ENCODE measurements at places on chromosomes 12 and 14.

GRCh38 chr14:55446833-55447232 lies 6.4 kb upstream of the TBPL2 start:
- no peak for DNase-seq

- no peak for DNase-seq
Measured at GRCh38 chr12:131028587-131029338, 75.1 kb downstream of the ADGRD1 start.

DNA sequence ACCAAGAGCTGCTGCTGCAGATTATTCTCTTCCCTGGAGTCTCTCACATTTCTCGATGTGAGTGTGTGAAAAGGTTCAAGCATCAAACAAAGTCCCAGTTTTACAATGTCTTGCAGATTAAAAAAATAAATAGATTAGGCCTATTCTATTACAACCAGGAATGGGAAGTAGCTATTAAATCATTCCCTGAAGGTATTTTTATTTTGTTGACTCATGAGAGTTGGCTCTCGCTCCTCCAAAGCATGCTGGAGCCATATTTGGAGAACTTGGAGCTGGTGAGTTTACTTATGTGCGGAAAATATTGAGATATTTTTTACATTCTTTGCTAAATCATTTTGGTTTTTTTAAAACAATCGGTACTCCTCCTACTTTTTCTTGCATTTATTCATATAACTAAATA lies 572.3 kb downstream of the ETNK1 start:
- DNase-seq = no peak

- DNase-seq = no peak
Measured at GRCh38 chr14:96085369-96085768, 46.2 kb downstream of the C14orf132 start.

DNA sequence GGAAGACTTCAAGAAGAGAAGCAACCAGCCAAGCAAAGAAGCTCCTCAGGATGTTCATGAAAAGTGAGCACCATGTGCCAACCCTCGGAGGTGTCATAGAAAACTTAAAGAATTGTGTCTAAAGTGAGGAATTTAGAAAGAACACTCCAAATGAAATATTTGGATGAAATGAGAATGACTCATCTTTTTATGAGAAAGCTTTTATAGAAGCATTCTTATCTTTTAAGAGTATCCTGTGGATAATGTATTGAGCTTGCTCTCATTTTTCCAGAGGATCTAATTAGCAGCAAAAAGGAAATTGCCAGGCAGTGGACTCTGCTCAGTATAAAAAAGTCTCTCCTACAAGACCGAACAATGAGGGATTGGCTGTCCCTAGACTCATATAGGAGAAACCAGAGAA lies 454.9 kb downstream of the LRIG3 start:
- DNase-seq = no peak

DNA sequence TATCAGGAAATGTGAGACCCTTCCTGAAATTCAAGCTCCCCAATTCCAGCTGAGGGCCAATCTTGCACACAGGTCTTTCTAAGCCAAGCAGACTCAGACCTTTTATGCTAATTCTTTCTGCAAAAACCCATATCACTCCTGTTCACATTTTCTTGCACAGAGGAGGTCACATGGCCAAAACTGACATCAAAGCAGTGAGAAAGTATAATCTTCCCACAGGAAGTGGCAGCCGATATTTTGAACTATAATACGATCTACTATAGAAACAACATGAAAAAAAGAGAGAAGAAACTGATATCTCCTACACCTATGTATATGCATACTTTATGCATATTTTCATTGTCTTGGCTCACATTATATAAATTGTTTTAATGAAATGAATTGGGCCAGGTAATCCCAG lies 132.9 kb upstream of the SSTR1 start:
- DNase-seq = peak; percentile 41

GRCh38 chr12:118432812-118433545 lies 56.6 kb downstream of the SUDS3 start:
- no peak for DNase-seq

DNA sequence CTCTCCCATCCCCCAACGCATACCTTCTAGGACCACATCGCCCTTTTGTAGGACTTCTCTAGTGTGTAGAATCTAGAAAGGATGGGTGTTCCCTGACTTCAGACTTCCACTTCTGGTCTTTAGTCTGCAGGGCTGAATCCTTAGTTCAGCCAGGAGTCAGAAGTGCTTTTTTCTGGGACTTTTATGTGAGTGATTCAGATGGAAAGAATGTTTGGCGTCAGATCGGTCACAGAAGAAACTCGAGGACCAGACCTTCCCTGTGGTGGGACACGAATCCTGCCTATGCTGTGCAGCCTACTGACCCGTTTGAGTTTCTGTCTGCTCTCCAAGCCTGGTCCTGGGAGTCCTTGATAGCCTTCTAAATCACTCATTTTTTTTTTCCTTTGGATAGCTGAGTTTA lies 165.4 kb upstream of the SSTR1 start:
- DNase-seq = no peak

DNA sequence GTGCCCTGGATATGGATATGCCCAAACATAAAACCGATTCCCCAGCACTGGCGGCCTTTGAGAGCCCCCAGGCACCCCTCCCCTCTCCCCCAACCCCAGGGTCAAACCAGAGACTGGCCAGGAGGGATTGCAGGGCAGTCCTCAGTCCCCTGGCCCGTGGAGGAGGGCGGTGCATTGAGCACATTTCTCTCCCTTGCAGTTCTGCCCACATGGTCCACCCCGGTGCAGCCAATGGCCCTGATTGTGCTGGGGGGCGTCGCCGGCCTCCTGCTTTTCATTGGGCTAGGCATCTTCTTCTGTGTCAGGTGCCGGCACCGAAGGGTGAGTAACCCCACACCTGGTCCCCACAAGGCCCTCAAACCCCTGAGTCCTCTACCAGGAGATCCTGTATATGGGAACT lies 3.4 kb upstream of the GPR162 start:
- no peak for DNase-seq

DNA sequence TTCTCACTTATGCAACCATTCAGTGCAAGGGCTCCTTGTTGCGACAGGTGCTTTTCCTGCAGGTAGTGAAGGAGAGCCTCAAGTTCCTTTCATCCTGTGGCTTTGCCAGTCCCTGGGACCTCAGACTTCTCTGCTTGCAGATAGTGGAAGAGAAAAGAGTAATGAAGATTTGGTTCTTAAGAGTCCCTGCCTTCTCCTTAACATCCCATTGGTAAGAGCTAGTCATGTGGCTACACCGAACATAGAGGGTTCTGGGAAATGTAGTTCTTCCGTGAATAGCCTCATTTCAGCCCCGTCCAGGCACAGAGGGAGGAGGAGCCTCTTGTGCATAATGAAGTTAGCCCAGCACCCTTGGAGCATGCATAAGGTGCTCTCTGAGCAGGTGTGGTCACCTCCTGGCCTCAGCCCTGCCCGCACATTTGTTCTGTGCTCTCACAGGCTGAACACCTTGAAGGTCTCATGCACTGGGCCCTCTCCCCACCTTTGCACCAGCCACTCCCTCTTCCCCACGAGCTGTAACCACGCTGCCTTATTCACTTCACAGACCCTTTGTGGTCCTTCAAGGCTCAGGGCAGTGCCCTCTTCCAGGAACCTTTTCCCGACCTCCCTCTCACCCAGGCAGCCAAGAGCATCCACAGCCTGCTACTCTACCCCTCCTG lies 134.0 kb downstream of the BCL11B start:
- DNase-seq = no peak

DNA sequence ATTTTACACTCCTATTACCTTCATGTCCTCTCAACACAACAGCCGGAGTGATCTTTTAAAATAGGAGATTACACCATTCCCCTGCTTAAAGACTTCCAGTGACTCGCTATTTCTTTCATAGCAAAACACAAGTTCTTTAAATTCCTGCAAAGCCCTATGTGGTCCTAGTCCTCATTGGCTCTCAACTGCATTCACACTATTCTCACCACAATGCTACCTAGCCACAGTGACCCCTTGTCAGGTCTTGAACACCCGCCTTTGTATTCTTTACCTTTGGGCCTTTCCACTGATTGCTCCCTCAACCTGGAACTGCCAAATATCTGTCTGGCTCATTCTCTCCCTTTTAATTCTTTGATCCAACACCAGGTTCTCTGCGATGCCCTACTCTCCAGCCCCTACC lies 160.2 kb downstream of the PRIMA1 start:
- DNase-seq = no peak

DNA sequence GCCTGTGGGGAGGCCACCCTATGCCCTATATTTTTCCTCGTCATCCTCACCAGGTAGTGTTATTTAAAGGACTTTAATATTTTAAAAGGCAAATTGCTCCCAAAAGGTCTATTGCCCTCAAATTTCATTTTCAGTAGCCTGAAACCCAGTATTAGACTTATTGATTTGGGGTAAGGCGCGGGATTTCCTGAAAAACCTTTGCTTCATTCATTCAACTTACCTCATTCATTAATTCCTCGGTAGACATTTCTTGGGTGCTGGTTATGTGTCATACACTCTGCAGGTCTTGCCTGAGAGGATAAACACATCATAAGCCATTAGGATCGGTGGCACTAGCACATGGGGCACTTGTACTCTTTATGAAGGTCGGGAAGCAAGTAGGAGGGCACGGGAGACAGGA lies 99.2 kb downstream of the ARF6 start:
- DNase-seq = no peak

DNA sequence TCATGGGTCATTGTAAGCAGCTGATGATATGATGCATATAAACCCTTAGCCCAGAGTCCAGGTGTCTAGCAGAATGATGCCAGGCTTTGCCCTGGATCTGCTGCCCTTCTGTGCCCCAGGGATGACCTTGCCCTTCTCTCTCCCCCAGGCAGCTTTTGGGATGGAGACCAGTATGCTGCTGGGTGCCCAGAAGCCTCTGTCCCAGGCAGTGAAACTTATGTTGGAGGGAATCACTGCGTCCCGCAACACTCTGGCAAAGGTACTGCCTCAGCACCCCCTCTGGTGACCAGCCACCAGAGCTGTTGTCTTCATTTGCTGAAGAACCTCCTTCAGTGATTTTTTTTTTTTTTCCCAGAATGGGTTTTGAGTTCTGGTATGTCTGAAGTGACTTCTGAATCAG lies 23.3 kb downstream of the CYP46A1 start:
- no peak for DNase-seq
